ENCODE measurements at places on chromosomes 11 and 22.

GRCh38 chr22:41352058-41352457 lies 29.7 kb upstream of the TEF start:
- DNase-seq: peak; percentile 73

- DNase-seq: no peak
Measured at GRCh38 chr11:93520726-93521509, 22.3 kb downstream of the SMCO4 start.

DNA sequence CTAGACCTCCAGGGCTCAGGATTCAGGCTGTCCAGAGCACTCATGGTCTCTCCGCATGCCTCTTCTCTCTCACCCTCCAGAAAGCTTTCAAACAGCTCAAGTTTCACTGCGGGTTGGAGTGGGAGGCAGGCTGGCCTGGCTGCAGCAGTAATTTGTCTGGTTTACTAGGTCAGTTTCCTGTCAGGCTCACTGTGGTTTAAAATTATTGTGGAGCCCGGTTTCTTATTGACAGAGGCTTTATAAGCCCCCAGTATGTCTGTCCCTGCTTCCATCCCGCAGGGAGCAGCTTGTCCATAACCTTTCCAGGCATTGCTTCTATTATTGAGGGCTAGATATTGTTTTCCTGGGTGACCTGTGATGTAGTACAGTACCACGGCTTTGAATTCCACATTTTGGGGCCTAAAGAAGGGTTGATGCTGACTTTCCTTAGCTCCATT lies 235.3 kb upstream of the SORL1-AS1 start:
- DNase-seq: no peak

DNA sequence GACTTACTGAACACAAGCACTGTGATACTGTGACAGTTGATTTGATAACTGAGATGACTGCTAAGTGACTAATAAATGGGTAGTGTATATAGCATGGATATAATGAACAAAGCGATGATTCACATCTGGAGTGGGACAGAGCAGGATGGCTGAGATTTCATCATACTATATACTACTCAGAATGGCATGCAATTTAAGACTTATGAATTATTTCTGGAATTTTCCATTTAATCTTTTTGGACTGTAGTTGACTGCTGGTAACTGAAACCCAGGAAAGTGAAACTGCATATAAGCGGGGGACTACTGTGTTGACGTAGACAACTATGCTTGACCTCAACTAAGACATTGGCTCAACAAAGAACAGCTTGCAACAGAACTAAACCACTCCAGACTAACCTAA lies 20.0 kb upstream of the NUCB2 start:
- DNase-seq: peak; percentile 95

DNA sequence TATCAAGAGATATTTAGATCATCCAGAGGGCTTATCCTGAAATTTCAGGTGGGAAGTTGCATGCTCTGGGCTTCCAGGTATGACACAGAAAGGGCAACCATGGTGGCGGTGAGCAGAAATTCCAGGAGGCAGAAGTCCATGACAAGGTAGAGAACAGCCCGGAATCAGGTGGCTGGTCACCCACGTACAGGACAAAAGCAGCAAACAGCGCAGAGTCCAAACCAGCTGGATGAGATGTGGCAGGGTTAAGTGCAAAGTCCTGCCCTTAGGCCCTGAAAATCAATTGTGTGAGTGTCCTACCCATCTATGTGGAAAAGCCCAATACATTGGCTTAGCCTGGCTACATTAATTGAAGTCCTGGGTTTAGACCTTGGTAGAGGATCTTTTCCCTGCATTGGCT lies 11.6 kb downstream of the PPFIBP2 start:
- no peak for DNase-seq

GRCh38 chr11:13760115-13760514 lies 91.6 kb downstream of the FAR1 start:
- DNase-seq: peak; percentile 44

DNA sequence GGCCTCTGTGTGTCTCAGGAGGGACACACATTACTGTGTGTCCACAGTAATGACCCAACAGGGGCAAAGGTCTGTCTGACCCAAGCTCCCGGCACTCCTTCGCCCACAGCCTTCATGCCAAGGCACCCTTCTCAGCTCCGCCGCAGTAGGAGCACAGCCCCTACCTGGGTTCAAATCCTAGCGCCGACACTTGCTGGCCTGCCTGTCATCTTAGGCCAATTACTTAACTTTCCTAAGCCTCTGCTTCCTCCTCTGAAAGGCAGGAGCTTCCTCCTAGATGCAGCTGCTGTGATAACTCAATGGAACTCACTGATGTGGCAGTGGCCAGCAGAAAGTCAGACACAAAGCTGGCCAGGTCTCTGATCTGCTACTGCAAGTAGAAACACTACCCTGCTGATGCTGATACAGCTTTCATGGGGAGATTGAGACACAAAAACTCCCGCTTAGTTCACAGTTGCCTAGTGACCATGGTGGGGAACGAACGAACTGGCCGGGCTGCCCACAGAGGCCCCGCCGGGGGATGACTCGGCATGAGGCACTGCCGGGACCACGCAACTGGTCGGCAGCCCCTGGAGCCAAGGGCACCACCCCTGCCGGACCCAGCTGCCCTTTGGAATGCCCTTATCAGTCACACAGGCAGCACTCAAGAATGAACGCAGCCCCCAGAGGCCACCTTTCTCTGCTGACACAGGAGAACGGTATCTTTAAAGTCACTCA lies 8.1 kb downstream of the EHD1 start:
- DNase-seq: peak; percentile 31

DNA sequence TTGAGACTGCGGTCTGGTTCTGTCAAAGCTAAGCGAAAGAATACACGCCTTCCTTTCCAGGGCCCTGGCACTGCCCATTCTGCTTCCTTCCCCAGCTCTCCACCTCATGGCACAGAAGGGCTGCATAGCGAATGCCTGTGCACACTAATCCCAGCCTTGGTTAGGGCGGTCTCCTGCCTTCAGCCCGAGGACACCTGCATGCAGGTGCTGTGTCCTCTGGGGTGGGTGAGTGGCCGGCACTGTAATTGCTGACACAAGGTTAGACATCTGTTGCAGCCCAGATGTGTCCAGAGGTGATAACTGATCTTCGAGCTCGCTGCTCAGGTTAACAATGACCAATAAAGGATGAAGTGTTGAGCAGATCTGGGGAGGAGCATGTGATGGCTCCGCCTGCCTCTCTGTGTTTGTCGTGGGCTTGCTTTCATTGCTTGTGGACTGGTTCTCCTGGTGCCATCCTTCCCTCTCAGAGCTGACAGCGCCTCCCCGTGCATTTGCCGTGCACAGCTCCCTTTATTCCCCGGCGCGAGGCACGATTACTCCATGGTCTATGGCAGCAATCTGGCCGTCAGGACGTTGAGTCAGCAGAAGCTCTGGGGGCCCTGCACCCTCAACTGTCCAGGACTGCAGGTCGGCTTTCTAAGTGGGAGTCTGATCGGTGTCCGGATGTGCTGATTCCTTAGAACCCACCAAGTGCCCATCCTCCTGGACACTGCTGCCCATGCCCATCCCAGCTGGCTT lies 1088.2 kb downstream of the BRD1 start:
- no peak for DNase-seq

- DNase-seq: no peak
Measured at GRCh38 chr11:71472941-71473792, 20.2 kb downstream of the NADSYN1 start.

- DNase-seq: no peak
Measured at GRCh38 chr11:15594607-15595006, 479.9 kb downstream of the INSC start.

DNA sequence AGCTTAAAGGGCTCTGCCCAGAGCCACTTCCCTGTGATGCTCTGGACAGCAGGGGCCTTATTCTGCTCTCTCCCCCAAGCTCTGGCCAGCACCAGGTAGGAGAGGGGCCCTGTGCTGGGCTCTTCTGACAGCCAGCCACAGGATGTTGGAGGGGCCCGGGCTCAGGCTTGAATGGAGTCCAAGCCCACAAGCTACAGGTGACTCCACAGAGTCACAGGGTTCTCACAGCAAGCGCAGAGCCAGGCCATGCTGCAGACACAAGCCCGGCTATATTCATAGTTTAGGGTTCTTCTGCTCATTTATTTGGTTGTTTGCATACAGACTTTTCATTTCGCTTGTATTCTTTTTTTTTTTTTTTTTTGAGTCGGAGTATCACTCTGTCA lies 1392.8 kb downstream of the BRD1 start:
- no peak for DNase-seq

- no peak for DNase-seq
Measured at GRCh38 chr11:123145661-123146060, 49.4 kb downstream of the CLMP start.

- DNase-seq: no peak
Measured at GRCh38 chr11:75160220-75160757, 9.4 kb downstream of the SLCO2B1 start.

- DNase-seq: no peak
Measured at GRCh38 chr22:34914846-34915245, 151.1 kb upstream of the ISX start.

GRCh38 chr22:23092217-23092955 lies 22.1 kb downstream of the GNAZ start:
- DNase-seq: no peak

- DNase-seq: peak; percentile 22
Measured at GRCh38 chr22:35961480-35962295, 66.9 kb downstream of the RBFOX2 start.

- no peak for DNase-seq
Measured at GRCh38 chr22:22391543-22391942, 117.0 kb downstream of the ZNF280B start.

GRCh38 chr11:102252339-102252891 lies 64.9 kb upstream of the BIRC3 start:
- DNase-seq: no peak

DNA sequence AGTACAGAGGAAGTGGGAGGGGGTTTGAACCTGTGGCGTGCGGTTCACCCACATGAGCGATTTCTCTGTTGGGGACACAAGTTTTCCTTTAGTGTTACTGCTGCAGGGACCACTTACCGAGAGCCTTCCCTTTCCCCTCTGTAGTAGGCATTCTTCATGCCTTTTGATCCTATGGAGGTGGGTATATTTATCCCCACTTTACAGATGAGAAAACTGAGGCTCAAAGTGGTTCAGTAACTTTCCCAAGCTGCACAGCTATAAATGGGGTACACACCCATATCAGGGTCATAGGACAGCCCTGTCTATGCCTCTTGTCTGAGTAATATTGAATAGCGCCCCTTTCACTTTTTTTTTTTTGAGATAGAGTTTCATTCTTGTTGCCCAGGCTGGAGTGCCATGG lies 3.3 kb upstream of the PHF21B start:
- no peak for DNase-seq

- DNase-seq: peak; percentile 90
Measured at GRCh38 chr11:62546929-62547625, 471 bp upstream of the AHNAK start.

- DNase-seq: peak; percentile 71
Measured at GRCh38 chr22:26330971-26331625, 98.0 kb upstream of the ASPHD2 start.

DNA sequence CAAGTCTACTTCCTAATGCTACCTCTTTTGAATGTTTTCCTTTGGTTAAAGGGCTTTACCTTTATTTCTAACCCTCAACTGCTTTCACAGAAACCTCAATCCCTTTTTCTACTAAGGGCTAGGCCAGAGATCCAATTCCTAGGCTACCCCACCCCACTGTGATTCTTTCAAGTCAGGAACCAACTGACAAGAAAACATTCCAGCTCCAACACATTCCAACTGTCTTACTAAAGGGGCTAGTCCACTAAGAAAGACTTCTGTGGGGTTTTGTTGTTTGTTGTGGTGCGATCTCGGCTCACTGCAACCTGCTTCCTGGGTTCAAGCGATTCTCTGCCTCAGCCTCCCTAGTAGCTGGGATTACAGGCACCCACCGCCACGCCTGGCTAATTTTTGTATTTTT lies 151.3 kb downstream of the APOL5 start:
- DNase-seq: peak; percentile 47

All from epithelial cell of esophagus (primary cell).